ENCODE measurements at places on chromosomes 7 and 10.

GRCh38 chr7:148684289-148684830, 14.3 kb upstream of the CUL1 start:
- no peak overlapping the region for H3K27ac ChIP-seq
- DNase-seq: no peak
- H3K36me3 ChIP-seq: no peaks in the 10 kb centered on the region
- no peaks in the 10 kb centered on the region for H3K27me3 ChIP-seq

DNA sequence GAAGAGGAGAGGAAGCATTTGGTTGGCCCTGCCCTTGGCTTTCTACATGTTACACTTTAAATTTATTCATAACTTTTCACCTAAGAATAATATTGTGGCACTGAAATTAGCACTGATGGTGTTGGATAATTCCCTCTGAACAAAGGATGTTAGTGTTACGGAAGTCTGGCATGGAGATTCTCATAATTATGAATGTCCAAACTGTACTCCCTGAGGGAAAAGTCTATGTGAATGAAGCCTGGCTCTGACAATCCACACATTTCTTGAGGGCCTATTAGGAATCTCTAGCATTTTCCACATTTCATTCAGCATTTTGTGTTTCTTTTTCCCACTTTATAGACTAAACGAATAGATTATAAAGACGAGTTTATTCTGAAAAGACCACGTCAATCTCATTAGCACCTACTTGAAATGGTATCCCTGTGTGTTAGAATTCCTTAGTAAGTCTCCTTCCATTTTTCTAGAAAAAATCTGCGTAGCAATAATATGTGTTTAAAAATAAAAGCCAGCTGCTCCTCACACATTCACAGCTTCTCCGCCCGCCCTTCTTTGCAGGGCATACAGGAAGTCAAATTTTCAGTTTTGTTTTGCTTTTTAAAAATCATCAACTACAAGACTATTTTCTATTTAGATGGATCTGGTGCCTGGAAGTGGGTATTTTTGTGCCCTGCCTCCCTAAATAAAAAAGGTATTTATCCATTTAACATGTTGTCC, 131.8 kb upstream of the PALS2 start:
- no peak for DNase-seq
- no peaks in the 10 kb centered on the region for H3K27me3 ChIP-seq
- H3K27ac ChIP-seq: no peak overlapping the region
- H3K4me3 ChIP-seq: no peak overlapping the region
- peaks cover 4% of the 10 kb centered on the region for H3K4me1 ChIP-seq
- no peaks in the 10 kb centered on the region for H3K36me3 ChIP-seq

DNA sequence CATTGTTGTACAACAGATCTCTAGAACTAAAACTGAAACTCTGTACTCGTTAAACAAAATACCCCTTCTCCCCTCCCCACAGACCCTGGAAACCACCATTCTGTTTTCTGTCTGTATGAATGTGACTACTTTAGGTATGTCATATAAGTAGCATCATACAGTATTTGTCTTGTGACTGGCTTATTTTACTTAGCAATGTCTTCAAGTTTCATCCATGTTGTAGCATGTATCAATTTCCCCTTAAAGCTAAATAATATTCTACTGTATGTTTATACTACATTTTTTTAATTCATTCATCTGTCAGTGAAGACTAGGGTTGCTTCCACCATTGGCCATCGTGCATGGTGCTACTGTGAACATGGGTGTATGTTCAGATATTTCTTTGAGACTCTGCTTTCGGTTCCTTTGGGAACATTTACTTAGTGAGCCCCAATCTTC, 71.2 kb upstream of the RPA3 start:
- H3K27ac ChIP-seq: no peak overlapping the region
- H3K36me3 ChIP-seq: no peaks in the 10 kb centered on the region
- H3K27me3 ChIP-seq: no peaks in the 10 kb centered on the region
- H3K4me1 ChIP-seq: peaks cover 4% of the 10 kb centered on the region
- no peak overlapping the region for H3K4me3 ChIP-seq

DNA sequence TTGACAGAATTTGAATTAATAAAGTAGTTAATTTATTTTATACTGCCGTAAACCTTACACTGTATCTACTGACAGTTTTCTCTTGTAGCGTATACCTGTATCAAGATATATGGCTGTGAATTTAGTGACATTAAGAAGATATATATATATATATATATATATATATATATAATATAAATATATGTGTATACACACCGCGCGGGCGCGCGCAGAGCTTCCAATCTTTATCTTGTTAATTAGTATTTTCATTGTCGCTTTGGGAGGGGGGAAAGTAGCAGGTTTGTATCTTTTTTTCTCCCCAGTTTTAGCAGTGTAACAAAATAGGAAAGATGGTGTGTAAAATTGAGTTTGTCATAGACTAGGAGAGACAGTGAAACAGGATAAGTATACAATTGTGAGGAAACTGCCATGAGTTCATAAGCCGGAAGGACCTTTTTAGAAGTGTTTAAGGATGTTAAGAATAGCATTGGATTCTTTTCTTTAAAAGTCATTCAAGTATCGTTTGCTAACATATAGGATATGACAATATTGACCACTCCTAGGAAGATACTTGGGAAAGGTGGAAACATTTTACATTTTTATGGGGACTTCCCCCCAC, 2.0 kb downstream of the PLEKHA1 start:
- no peak for DNase-seq
- no peaks in the 10 kb centered on the region for H3K36me3 ChIP-seq
- no peak overlapping the region for H3K4me3 ChIP-seq
- H3K4me1 ChIP-seq: no peaks in the 10 kb centered on the region
- no peak overlapping the region for H3K27ac ChIP-seq
- no peaks in the 10 kb centered on the region for H3K27me3 ChIP-seq

GRCh38 chr10:29411666-29412315, 122.9 kb downstream of the LYZL1 start:
- H3K4me1 ChIP-seq: no peaks in the 10 kb centered on the region
- no peak for DNase-seq
- no peak overlapping the region for H3K4me3 ChIP-seq
- H3K36me3 ChIP-seq: no peaks in the 10 kb centered on the region
- no peak overlapping the region for H3K27ac ChIP-seq
- no peaks in the 10 kb centered on the region for H3K27me3 ChIP-seq

DNA sequence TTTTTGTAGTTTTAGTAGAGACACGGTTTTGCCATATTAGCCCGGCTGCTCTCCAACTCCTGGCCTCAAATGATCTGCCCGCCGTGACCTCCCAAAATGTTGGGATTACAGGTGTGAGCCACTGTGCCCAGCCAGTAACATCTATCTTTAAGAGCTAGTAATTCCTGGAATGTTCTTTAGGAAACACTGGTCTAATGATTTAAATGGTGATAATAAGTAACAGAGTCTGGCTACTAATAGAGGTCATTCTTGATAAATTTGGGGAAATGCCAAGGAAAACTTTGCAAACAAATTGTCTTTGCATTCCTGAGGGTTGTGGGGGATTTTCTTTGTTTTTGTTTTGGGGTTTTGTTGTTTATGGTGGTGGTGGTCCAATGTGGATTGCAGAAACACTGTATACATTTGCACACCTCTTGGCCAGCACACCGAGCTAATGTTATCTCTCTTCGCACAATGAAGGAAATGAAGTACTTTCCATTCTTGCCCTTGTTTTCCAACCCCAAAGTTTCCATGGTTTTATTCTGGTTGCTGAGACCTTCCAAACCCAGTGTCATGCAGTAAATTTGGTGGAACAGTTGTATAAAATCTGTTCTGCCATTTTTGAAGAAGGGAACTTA, 51.3 kb upstream of the WIPF3 start:
- no peaks in the 10 kb centered on the region for H3K27me3 ChIP-seq
- H3K4me3 ChIP-seq: no peak overlapping the region
- no peak overlapping the region for H3K27ac ChIP-seq
- no peaks in the 10 kb centered on the region for H3K36me3 ChIP-seq
- H3K4me1 ChIP-seq: no peaks in the 10 kb centered on the region
- DNase-seq: no peak

- no peak overlapping the region for H3K27ac ChIP-seq
- no peaks in the 10 kb centered on the region for H3K36me3 ChIP-seq
- no peaks in the 10 kb centered on the region for H3K4me1 ChIP-seq
- H3K27me3 ChIP-seq: no peaks in the 10 kb centered on the region
- DNase-seq: no peak
Measured at GRCh38 chr7:26409661-26410547, 118.2 kb downstream of the SNX10 start.

DNA sequence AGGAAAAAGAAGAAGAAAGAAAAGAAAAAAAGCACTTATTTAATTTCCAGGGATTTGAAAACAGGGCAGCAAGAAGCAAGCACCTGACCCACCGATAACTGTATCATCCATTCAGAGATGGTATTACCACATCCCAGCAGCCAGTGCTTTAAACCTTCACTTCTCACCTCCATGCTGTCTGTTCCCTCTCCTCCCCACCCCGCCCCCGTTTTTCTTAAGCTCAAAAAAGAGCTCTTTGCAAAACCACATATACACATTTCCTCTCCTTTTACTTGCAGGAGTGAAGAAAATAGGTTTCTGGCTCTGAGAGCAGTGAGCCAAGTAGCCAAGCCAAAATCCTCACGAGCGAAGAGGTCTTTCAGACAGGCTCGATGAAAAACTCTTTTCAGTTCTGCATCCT, 2.2 kb downstream of the STOX1 start:
- H3K4me1 ChIP-seq: no peaks in the 10 kb centered on the region
- no peak for DNase-seq
- no peaks in the 10 kb centered on the region for H3K27me3 ChIP-seq
- no peak overlapping the region for H3K27ac ChIP-seq
- no peak overlapping the region for H3K4me3 ChIP-seq

GRCh38 chr7:26696161-26696560, 168.2 kb downstream of the SKAP2 start:
- no peak overlapping the region for H3K4me3 ChIP-seq
- H3K36me3 ChIP-seq: no peaks in the 10 kb centered on the region

- DNase-seq: no peak
- no peaks in the 10 kb centered on the region for H3K36me3 ChIP-seq
- H3K4me1 ChIP-seq: no peaks in the 10 kb centered on the region
- no peak overlapping the region for H3K27ac ChIP-seq
- H3K27me3 ChIP-seq: no peaks in the 10 kb centered on the region
Measured at GRCh38 chr10:12617191-12618175, 268.1 kb downstream of the CAMK1D start.

Data from mesendoderm (in vitro differentiated cells).